ENCODE measurements at places on chromosomes 7 and 10. TPM values are rescaled to one million over a fixed set of nuclear protein-coding genes. Genes with fewer than 3 reads are reported as not detected.

Gene LYZL2
- not detected for polyA plus RNA-seq

Gene DNAH11
- 0.40 TPM for polyA plus RNA-seq

Gene FGL2
- polyA plus RNA-seq: 50.6 TPM

Gene PROSER2
- polyA plus RNA-seq: 6.7 TPM

Gene AGMO
- 12.7 TPM for polyA plus RNA-seq

Gene ERVW-1
- polyA plus RNA-seq: 0.76 TPM

Gene SLC26A5
- polyA plus RNA-seq: 0.09 TPM

Gene OR6B1
- polyA plus RNA-seq: not detected

Gene PPP1R17
- polyA plus RNA-seq: not detected

Gene C10orf67
- 0.27 TPM for polyA plus RNA-seq

Gene SPDYE2B
- 1.0 TPM for polyA plus RNA-seq

Gene TMEM225B
- polyA plus RNA-seq: 1.3 TPM

Gene PNLIP
- polyA plus RNA-seq: 0.12 TPM

Gene OR2A12
- 0.04 TPM for polyA plus RNA-seq

Gene STAG3
- polyA plus RNA-seq: 15.6 TPM

Gene CNTNAP2
- 12.9 TPM for polyA plus RNA-seq

Data from large intestine (tissue), 12 donors.